ENCODE measurements at places on chromosomes 2 and 18. TPM values are rescaled to one million over a fixed set of nuclear protein-coding genes. Genes with fewer than 3 reads are reported as not detected.

IL37 gene
- total RNA-seq = not detected

DNA sequence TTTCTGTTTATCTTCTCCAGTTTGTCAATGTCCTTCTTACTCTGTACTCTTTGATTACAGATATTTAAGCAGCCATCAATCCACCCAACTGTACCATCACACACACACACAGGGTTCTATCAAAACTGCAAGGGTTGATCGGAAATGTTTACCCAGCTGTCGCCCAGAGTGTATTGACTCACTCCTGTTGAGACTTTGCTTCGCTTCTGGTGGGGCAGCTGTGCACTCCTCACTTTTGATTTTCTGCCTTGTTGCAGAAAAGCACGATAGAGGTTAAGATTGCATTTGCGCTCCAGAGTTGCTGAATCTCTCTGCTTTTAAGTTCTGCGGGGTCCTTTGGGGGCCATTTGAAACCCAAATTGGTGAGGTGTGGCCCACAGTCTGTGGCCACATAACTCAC lies 216.2 kb downstream of the SETBP1 start:
- H3K36me3 ChIP-seq = no peaks in the 10 kb centered on the region
- no peak overlapping the region for H3K4me3 ChIP-seq
- DNase-seq = no peak
- no peak overlapping the region for H3K27ac ChIP-seq
- H3K27me3 ChIP-seq = peaks cover 5% of the 10 kb centered on the region

GRCh38 chr2:122565364-122565763 lies 809.9 kb downstream of the TSN start:
- H3K27ac ChIP-seq = no peak overlapping the region
- no peak overlapping the region for H3K4me3 ChIP-seq
- no peaks in the 10 kb centered on the region for H3K36me3 ChIP-seq
- no peaks in the 10 kb centered on the region for H3K4me1 ChIP-seq
- no peak for DNase-seq

DNA sequence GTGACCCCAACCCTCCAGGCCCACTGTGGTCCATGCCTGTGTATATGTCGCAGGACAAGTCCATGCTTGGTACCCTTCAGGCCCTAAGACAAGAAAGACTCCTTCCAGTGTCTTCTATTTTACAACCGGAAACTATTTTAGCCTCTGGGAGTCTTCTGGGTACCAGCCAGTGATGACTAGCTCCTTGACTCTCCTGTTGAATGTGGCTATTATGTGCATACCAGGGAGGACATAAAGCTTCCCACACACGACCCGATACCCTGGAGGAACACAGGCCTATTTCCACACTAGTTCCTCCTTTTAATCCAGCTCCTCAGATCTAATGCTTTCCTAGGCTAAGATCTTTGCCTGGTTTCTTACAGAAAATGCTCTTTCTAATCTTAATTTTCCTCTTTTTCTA lies 178.1 kb downstream of the NCKAP5 start:
- DNase-seq = no peak
- no peaks in the 10 kb centered on the region for H3K4me1 ChIP-seq
- H3K36me3 ChIP-seq = no peaks in the 10 kb centered on the region
- no peaks in the 10 kb centered on the region for H3K27me3 ChIP-seq
- H3K27ac ChIP-seq = no peak overlapping the region

- H3K27ac ChIP-seq = no peak overlapping the region
- DNase-seq = no peak
- peaks cover 3% of the 10 kb centered on the region for H3K27me3 ChIP-seq
- H3K4me3 ChIP-seq = no peak overlapping the region
These were observed 115.0 kb upstream of the LHCGR start for GRCh38 chr2:48870503-48870902.

MTA3 gene
- total RNA-seq = 29.7 TPM

DNA sequence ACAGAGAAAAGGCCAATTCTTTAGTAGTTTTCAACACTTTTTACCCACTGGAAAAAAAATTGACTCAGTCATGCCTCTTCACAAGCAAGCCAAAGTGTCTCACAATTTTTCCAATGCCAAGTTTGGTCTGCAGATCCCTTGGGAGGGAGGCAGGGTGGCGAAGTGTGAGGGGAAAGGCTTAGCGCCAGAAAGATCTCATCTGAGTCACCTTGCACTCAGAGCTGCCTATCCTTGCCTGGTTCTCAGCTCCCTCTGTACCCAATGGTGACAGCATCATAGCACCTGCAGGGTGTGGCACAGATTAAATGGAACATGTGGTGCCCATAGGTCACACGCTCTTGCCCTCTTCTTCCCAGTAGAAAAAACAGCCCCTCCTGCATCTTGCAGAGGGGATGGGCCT lies 55.2 kb upstream of the GYPC start:
- H3K27ac ChIP-seq = no peak overlapping the region
- H3K27me3 ChIP-seq = peaks cover 3% of the 10 kb centered on the region
- peaks cover 11% of the 10 kb centered on the region for H3K36me3 ChIP-seq
- DNase-seq = no peak
- H3K4me1 ChIP-seq = no peaks in the 10 kb centered on the region
- H3K4me3 ChIP-seq = no peak overlapping the region

Measured in activated CD4-positive, alpha-beta memory T cell treated with anti-CD3 and anti-CD28 coated beads for 36 hours (primary cell).